Fibroblast of skin of scalp (primary cell): ENCODE measurements at places on chromosomes 13 and 19.

DNA sequence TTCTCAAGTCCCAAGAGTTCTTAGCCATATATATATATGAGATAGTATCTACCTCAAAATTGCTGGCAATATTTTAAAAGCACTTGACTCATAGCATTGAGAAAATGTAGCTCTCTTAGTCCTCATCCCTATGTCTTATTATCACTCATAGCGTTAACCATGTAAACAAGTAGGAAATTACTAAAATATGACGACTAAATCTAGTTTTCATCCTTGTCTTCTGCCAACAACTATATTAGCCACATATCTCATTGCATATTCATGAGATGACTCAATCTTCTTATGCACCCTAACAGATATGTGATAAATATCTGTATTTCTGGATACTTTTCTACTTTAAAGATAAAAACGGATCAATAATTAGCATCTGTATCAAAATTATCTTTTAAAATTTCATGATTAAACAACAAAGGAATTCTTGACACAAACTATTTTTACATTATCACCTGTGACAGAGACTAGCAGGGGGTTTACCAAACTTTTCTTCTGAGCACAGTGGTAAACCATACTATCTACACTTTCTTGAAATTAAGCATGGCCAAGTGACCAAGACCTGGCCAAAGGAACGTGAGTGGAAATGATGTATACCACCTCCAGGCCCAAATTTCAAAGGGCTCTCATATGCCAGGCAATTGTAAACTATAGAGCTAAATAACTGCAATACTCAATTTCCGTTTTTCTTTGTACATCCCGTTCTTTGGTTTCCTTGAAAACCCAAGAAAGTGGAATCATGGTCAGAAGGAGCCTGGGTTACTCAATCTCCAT lies 45.7 kb downstream of the ZC3H13 start:
- DNase-seq: peak; percentile 12

- no peak for DNase-seq
Measured at GRCh38 chr19:48433337-48433736, 12.4 kb upstream of the GRWD1 start.

DNA sequence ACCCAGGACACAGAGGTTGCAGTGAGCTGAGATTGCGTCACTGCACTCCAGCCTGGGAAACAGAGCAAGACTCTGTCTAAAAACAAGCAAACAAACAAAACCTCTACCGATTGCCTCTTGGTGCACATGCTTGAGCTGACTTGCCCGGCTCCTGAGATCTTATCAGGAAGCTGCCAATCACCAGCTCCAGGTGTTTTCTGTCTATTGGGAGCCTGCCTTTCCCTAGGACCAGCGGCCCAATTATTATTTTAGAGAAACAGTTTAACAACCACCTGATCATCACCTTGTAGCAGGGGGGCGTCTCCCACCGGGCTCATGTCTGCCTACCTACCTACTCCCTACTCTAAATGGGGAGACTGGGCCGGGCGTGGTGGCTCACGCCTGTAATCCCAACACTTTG lies 10.8 kb downstream of the CLEC4M start:
- DNase-seq: no peak

- DNase-seq: no peak
Measured at GRCh38 chr13:42487221-42487620, 86.7 kb upstream of the TNFSF11 start.

GRCh38 chr19:53157626-53158025 lies 1.2 kb downstream of the ZNF347 start:
- no peak for DNase-seq

GRCh38 chr19:30512176-30513081 lies 140.2 kb downstream of the ZNF536 start:
- peak; percentile 78 for DNase-seq

DNA sequence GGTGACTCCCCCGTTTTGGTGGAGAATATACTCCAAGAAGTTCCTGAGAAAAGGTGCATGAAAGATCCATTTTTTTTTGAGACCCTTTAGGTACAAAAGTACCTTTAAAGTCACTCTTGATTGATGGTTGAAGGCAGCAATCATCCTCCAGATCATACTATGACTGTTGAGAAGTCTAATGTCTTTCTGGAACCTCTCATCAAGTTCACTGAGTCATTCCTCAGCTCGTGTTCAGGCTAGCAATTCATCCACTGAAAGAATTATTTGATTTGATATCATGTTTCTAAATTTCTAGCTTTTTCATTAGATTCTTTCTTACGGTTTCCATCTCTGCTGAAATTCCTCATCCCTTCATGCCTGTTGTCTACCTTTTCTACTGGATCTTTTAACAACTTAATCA lies 65.1 kb upstream of the GJB6 start:
- DNase-seq: no peak

GRCh38 chr19:46904114-46905060 lies 43.6 kb downstream of the ARHGAP35 start:
- peak; percentile 93 for DNase-seq

DNA sequence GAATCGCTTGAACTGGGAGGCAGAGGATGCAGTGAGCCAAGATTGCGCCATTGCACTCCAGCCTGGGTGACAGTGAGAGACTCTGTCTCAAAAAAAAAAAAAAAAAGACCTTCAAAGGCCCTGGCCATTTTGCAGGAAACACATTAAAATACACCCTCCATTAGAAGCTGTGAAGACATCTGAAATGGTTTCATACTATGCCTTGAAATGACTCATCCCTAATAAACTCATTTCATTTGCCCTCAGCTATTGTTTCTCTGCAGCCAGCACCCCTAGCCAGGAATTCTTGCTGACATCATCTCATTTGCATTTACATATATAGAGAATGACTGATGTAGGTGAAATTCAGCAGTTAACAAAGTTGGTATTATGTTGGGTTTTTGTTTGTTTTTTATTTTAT lies 8.7 kb downstream of the EML2 start:
- DNase-seq: peak; percentile 95

DNA sequence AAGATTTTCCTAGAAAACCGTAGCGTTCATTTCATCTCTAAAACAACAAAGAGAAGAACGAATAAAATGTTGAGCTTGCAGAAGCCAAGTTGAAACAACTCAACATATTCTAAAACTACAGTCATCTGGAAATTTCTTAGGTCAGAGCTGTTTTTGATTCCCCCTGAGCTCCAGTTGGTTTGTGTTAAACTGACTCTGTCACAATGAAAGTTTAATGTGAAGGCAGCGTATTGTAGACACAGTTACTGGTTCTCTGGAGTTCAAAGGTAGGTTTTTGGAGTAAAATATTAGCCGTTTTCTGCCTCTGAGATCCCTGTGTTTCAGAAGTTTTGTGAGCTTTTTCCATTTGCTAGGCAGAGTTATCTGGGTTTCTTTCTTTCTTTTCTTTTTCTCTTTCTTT lies 2.2 kb downstream of the ARHGEF7 start:
- DNase-seq: peak; percentile 52

- DNase-seq: no peak
Measured at GRCh38 chr19:18717601-18718000, 34.1 kb downstream of the CRTC1 start.

GRCh38 chr19:6800991-6801484 lies 28.5 kb downstream of the VAV1 start:
- peak; percentile 53 for DNase-seq

DNA sequence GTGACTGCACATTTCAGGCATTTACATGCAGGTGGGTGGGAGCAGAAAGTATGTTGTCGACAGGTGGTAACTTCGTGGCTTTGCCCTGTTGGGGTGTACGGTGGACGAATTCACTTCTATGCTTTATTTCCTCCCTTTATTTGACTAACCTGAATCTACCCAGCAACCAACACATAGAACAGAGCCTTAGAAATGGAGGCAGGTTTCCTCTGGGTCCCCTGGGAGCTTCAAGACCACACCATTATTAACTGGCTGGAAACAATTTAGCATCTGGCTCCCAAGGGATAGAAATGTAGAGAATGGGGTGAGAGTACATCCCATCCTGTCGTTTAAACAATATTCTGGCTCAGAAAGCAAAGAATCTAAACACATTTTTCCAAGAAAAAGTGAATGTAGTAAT lies 244.4 kb downstream of the DLEU7 start:
- DNase-seq: peak; percentile 21

DNA sequence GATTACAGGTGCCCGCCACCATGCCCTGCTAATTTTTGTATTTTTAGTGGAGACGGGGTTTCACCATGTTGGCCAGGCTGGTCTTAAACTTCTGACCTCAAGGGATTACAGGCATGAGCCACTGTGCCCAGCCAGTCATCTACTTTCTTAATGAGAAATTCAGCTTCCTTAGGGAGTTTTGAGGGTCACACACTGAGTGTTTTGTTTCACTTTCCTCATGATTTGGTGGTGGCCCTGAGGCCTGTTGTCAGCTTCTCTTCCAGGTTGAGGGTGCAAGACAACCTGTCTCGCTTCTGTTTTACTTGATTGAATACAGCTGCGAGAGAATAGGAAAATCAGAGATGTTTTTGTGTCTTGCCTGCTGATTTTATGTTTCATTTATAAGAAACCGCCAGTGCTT lies 9.9 kb downstream of the FRY start:
- DNase-seq: no peak

DNA sequence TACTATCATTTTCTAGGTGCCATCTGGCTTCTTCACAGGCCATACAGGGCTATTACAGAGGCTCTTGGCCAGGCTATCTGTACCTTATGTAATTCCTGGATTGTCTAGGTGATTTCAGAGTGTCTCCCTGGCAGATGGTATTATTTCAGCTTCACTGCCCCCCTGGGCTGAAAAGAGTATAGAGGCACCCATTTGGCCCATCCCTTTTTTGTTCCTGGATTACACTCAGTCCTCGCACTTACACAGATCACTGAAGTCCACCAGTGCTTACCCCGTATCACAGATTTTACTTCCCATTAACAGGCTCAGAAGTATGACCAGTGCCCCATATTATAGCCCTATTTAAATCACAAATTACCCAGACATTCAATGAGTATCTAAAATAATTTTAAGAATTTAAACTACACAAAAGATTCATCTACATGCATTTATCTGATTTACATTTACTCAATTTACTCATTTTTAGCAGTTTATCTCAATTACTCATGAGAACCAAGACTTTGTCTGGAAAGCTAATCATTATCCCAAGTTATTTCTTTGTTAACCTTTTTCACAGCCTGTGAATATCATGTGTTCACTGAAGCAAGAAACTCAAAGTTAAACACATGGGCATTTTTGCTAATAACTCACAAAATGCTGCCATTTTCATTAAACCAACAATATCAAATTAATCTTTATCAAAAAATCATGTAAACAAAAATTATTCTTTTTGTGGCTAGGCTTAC lies 121.0 kb downstream of the PCDH20 start:
- DNase-seq: no peak

GRCh38 chr19:49065905-49066512 lies 1.4 kb upstream of the NTF4 start:
- DNase-seq: no peak

DNA sequence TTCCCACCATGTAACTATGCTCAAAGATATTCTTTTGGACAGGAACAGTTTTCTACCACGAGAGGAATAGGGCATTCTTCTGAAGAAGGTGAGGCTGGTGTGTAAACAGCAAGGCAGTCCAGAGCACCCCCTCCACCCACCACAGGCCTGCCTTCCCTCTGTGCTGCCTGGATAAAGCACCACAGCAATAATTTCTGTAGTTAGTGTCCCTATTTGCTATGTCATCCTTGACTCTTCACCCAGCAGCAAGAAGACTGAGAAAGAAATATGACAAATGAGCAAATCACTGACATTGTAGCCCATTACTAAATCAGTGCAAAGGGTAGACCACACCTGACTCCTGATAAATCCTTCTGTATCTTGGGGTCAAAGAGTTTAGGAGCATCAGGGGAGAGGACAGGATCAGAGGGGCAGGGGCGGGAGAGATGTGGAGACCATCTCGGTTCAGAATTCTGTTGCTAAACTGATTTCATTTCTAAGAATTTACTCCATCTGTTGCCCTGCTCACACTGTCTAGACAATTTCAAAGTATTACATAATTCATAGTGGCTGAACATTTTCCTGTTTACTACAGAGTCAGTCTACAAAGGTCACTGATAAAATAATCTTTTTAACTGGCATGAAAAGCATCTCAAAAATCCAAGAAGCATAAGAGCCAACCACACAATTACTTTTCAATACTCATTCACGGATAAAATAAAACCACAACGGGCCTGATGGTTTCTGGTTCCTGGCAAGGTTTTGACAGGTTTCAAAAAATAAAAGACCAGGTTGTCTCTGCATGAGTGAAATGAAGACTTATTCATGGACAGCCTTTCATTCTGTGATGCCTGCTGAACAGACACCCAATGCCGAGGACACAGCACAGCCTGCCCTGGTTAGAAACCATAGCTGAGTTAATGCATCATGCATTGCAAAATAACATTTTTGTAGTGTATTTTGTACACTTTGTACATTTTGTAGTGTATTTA lies 88.4 kb upstream of the IRS2 start:
- DNase-seq: peak; percentile 54

DNA sequence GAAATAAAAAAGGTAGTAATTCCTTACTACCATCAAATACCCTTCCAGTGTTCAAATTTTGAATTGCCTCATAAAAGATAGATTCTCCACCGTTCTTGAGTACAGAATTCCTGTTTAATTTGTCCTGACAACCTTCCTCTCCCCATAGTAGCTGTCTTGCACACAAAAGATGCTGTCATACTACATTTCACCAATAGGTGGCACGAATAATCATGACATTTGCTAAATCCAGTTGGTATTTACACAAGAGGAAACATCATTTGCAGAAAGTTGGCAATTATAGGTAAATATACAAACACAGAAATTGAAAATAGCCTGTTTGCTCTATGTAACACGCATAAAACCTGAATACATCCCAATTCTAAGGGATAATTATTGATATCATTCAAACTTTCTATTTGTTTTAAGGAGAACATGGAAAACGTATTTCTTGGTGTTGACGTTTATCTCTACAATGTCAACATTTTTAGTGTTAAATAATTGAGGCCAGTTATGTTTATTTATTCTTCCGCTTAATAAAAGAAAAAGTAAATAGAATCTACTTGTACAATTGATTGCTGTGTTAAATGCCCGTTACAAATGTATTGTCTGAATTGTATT lies 58.3 kb upstream of the CLDN10 start:
- peak; percentile 56 for DNase-seq

DNA sequence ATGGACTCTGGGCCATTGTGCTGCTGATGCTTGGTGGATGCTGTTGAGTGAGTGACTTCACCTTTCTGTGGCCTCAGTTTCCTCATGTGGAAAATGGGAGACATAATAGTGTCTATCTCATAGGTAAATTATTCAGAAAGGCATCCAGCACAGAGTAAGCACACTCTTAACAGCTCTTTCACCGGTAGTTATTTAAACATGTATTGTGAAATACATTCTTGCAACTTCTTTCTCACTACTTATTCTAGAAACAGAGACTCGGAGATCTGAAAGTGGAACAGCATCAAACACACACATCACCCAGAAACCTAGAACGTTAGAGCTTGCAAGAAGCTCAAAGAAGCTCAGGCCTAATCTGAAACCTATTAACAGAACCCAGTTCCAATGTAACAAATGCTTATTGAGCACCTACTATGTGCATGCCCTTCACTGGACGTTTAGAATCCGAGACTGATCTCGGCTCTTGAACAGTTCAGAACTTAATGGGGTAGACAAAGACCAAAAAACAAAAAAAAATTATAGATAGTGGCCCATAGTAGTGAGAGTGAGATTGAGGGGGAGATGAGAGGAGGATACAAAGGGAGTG lies 4.1 kb downstream of the ZSWIM9 start:
- no peak for DNase-seq
